Glomerular endothelial cell (primary cell): ENCODE measurements at places on chromosomes 5 and 9. TPM values are rescaled to one million over a fixed set of nuclear protein-coding genes. Genes with fewer than 3 reads are reported as not detected.

DNA sequence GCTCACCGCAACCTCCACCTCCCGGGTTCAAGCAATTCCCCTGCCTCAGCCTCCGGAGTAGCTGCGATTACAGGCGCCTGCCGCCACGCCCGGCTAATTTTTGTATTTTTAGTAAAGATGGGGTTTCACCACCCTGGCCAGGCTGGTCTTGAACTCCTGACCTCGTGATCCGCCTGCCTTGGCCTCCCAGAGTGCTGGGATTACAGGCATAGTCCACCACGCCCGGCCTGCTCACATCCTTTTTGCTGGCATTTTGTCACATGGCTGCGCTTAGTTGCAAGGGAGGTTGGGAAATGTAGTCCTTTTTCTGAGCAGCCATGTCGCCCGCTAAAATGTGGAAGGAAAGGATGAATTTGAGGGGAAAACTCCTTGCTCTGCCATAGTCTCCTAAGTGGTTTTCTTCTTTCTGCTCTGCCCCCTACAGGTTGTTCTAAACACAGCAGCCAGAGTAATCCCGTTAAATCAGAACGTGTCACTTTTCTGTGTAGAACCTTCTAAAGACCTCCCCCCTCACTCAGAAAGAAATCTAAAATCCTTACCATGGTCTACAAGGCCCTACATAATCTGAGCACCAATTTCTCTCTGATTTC is 57.8 kb upstream of the HSPA9 start:
- DNase-seq, result peak; percentile 80

- DNase-seq, result peak; percentile 12
These were observed 57.2 kb upstream of the DHFR start for GRCh38 chr5:80711938-80712337.

DNA sequence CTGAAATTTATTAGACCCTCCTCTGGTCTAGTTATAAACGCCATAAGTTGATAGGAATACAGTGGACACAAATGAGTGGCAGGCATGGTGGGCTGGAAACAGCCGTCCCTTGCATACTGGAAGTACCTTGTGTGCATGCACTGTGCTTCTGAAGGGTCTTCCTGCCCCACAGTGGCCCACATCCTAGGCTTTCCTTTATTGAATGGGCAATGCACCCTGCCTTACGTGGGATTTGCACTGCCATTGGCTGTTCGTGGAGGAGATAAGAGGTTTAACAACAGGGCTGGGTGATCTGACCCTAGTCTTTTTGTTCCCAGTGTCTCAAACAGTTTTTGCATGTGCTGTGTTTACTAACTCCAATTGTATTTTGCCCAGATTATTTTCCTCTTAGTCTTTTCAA is 480.8 kb downstream of the GADD45G start:
- DNase-seq, result no peak

Gene CATSPER3
- total RNA-seq, result not detected in 2 replicates
